ENCODE measurements at places on chromosomes 3 and 15.

DNA sequence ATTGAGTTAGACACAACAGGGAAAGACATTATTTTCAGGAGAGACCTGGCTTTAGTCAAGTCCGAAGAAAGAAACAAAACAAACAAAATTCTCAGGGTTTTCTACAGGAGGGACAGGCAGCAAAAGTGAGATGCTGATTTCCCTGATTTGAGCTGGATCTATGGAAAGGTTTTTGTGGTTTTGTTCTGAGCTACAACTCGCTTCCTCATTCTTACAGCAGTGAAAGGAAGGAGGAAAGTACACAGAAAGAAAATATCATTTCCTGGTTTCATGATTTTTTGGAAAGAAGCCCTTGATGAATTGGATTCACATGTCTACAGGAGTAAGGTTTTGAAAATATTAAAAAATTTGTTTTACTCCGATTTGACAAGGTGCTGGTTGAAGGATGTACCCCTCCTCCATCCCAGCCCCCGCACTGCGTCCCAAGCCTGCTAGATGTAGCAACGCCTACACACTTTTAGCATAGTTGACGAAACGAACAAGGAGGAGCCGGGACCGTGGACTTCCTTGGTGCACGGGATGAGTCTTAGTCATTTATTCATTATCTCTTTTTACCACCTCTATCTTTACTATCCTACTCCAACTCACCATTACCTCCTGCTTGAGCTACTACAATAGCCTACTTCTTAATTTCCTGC is 10.8 kb downstream of the PRICKLE2 start:
- DNase-seq = no peak

- DNase-seq = no peak
Measured at GRCh38 chr3:54121414-54122323, 683 bp upstream of the CACNA2D3 start.

DNA sequence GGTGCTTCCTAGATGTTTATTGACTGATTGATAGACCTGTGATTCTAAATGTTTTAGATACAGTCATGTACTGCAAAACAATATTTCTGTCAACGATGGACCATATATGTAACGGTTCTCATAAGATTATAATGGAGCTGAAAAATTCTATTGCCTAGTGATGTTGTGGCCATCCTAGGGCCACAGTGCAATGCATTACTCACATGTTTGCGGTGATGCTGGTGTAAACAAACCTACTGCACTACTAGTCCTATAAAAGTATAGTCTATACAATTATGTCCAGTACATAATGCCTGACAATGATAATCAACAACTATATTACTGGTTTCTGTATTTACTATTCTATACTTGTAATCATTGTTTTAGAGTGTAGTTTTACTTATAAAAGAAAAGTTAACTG is 46.8 kb downstream of the CHST2 start:
- no peak for DNase-seq

DNA sequence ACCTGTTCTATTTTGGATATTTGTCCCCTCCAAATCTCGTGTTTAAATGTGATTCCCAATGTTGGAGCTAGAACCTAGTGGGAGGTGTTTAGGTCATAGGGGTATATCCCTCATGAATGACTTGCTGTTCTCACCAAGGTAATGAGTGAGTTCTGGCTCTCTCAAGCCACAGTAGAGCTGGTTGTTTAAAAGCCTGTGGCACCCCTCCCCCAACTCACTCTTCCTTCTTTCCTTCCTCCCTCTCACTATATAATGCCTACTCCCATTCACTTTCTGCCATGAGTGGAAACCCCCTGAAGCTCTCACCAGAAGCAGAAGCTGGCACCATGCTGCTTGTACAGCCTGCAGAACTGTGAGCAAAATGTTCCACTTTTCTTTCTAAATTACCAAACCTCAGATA is 341.1 kb downstream of the SI start:
- no peak for DNase-seq

GRCh38 chr15:53789654-53790375 is 30.4 kb upstream of the WDR72 start:
- no peak for DNase-seq

DNA sequence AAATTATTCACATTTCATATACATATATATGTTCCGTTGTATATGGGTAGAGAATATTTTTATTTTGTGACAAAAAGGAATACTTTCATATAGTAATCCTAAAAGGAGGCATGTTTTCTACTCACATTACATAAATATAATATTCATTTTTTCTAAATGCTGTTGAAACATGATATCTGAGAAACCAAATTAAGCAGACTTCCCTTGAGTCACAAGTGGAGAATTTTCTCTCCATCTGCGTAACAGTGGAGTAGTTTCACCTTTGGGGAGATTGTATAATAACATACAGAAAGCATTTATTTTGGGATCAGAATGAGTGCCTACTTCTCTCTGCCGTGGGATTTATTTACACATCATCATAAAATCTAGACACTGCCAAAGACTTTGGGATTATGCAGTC is 849.8 kb downstream of the NSUN3 start:
- no peak for DNase-seq

DNA sequence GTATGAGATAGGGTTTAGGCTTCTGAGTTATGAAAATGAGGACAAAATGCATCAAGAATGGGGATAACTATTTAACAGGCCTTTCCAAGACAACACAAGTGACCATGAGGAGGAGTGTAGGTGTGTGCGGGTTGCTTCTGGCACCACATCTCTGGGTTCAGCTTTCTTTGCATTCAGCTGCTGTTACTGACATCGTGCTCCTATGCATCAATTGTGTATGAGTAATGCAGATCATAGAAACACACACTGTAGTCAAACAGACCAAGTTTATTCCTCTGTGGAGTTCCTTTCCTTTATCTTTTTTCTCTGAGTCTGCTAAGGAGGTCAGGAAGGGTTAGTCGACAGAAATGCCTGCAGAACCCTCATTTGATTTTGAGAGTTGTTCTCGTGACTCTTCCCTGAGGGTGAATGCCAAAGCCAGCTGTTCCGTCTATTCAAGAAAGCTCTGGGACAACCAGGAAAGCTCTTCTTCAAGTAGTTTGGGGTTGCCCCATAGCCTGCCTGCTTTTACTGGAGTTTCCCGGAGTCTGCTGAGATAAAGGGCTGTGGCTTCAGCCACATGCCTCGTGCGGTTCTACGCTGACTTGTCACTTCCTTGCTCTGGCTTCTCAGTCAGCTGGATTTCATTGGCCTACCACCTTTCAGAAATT is 136.7 kb upstream of the TLE3 start:
- DNase-seq = no peak

- no peak for DNase-seq
Measured at GRCh38 chr15:81852411-81853149, 193.2 kb downstream of the MEX3B start.

- no peak for DNase-seq
Measured at GRCh38 chr3:70857916-70858315, 545.5 kb upstream of the MDFIC2 start.

GRCh38 chr15:48085591-48085930 is 35.2 kb upstream of the SLC24A5 start:
- DNase-seq = no peak
